T-helper 2 cell (primary cell): ENCODE measurements at places on chromosomes 5 and 9.

DNA sequence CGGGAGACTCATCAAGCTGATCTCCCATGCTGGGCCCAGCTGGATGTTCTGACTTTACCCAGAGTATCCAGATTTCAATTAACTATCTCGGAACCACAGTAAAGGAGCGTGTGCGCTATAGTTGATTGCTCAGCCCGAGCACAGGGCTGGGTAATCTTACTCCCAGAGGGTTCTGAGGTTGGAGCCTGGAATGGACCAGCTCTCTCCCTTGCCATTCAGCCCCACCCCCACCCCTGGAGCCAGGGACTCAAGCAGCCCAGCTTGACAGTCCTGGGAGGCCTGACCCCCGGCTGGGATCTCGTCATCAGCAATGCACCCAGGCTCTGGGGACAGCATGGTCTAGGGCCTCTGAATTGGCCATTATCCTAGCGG lies 23.7 kb upstream of the PTGES start:
- DNase-seq, result no peak

DNA sequence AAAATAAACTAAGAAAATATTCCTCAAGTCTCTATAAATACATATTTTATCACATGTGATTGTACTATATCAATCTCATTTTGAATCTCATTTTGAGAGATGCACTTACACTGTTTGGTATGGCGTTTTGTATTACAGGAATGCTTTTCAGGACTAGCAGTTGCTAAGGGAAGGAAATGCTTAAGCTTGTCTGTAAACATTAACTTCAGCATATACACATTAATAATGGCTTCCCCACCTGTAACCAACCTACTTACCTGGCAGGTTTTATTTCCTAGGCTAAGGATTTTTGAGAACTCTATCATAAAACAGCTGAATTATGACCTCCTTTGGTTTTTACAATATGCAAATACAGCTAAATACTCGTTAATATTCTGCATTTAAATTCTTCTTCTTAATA lies 141.0 kb upstream of the GRHPR start:
- DNase-seq, result no peak

DNA sequence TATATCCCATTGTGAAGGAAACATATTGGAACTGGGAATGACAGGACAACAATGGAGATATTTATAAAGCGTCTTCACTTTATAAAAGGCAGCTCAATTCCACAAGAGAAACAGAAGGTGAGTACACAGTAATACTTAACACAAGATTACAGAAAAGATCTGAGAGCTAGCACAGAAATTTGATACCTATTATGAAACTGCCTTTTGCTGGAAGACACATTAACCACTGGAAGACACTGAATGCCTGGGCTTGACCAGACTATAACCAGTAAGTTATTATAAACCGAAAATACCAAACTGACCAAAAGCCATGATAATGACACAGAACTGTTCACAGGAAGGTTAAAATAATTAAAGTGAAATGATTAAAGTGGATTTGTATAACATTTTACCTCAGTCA lies 195.4 kb downstream of the NR2F1-AS1 start:
- DNase-seq, result no peak

GRCh38 chr9:120477534-120478001 lies 102.4 kb downstream of the CDK5RAP2 start:
- no peak for DNase-seq

DNA sequence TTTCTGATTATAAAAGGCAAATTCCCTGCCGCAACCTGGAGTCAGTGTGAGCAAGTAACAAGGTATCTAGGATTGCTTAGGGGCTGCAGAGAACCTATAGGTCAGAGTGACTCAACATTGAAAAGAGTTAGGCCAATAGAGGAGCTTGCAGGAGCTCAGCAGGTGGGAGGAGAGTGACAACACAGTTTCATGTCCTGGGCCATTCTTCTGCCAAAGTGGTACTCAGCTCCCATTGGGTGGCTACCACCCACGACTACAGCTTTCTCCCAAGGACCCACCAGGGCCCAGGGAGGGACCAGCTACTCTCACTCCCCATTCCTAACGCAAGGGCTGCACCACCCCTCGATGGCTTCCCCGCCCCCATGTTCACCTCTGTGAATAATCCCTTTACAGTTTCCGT lies 86.7 kb upstream of the SPATA31C2 start:
- no peak for DNase-seq

GRCh38 chr5:65928322-65928752 lies 2.0 kb downstream of the ERBIN start:
- DNase-seq, result no peak

DNA sequence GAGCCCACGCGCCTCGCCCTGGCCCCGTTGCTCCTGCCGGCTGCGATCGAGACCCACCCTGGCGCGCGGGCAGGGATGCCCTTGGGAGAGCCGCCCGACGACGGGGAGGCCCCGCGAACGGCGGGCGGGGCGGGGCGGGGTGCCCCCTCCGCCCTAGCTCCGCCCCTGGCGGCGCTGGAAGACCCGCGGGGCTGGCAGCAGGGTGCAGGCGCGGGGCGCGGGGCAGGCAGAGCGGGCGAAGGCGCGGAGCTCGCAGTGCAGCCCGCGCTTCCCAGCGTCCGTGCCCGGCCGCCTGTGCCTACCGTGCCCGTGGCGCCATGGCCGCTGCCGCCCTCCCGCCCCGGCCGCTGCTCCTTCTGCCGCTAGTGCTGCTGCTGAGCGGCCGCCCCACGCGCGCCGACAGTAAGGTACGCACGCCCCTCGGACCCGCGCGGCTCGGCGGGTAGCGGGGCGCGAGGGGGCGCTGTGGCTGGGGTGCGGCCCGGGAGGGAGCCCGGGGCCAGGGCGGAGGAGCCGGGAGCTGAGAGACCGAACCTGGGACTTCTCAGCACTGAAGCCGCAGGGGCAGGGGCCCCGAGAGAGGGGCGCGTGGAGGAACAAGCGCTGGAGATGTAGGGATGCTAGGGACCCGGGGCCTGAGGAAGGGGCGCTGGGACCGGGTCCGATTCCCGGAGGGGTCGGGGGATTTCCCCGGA lies at the start of gene OLFML2A:
Gene OLFML2A, plus strand, starts transcription at position 180 of the 695 bp plus-strand sequence. Its CDS starts 138 bp downstream, at position 318.
- no peak for DNase-seq

DNA sequence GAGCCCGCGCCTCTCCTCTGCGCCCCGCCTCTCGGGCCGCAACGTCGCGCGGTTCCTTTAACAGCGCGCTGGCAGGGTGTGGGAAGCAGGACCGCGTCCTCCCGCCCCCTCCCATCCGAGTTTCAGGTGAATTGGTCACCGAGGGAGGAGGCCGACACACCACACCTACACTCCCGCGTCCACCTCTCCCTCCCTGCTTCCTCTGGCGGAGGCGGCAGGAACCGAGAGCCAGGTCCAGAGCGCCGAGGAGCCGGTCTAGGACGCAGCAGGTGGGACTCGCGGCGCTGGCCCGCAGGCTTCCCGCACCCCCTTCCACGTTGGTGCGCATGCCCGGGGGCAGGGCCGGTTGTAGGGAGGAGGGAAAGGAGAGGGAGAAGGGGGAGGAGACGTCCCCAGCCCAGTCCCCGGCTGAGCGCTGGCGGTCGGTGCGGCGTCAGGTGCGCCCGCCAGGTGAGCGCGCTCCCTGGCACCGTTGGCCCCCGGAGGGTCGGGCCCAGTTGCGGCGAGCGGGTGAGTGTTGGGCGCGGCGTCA lies at the start of gene OCLN:
Gene OCLN, plus strand, starts transcription at position 400 of the 532 bp plus-strand sequence. CDS start 11,455 bp downstream, outside the sequence.
- peak; percentile 5 for DNase-seq

DNA sequence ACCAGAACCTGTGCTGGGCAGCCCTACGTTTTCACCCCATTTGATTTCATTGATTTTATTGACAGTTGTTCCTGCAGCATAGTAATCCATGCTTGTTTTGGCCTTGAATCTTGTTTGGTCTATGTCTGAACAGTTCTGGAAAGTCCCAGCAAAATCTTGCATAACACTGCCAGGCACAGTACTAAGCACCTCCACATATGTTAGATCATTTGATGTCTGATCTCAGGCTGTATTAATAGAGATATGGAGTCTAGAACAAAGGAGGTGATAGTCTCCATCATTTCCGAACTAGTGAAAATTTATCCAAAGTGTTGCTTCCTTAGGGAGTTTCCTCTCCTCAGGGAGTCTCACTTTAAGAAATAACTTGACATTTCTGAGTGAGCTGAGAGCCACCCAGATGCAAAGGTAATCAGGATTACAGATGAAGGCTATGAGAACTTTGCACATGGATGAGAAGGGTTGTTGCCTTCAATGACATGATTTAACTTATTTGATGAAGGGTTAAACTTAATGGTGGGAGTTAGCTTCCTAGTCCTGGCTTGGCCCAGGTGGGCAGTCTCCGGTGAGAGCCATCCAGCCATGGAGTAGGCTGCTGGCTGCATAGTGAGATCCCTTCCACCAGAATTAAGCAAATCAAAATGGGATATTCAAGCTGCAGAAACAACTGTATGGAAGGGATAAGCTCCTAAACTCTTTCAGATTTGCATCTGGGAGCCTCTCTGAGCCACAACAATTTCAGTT lies 173.8 kb upstream of the MVB12B start:
- DNase-seq, result no peak

- DNase-seq, result no peak
These were observed 344.5 kb downstream of the PRR16 start for GRCh38 chr5:120808606-120809005.

DNA sequence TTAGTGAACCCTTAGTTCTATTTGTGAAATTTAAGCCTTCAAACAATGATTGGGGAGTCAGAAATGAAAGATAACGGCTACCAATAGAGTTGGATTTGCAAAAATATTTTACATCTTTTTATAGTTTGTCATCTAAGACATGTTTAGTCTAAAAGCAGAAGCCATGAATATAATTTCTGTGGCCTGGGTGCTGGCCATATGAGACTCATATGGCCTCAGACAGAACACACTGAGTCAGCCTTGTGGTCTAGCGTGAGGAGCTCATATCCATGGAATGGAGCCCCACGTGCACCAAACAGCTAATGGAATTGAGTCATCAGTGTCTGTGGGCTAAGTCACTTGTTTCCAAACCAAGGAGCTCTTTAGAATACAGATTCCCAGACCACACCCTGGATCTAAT lies 240.7 kb upstream of the NREP start:
- DNase-seq, result no peak

- no peak for DNase-seq
These were observed 380.8 kb upstream of the CD180 start for GRCh38 chr5:67577424-67577823.

DNA sequence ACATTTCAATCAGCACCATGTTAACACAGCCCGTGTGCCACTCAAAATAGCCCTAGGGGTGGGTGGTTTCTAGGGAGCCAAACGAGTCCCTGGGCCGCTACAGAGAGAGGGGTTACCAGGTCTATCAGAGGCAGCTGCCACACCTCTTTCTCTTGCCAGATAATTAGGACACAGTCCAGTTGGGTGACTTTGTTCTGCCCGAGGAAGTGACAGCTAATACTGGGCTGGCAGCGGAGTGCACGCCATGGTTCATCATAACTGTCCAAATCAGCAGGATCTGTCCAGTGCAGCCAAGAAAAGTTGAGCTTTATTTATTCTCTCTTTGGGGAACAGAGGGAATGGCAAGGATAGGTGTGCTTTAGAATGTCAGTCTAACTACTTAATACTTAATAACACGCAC lies 583.8 kb downstream of the BRINP1 start:
- no peak for DNase-seq

DNA sequence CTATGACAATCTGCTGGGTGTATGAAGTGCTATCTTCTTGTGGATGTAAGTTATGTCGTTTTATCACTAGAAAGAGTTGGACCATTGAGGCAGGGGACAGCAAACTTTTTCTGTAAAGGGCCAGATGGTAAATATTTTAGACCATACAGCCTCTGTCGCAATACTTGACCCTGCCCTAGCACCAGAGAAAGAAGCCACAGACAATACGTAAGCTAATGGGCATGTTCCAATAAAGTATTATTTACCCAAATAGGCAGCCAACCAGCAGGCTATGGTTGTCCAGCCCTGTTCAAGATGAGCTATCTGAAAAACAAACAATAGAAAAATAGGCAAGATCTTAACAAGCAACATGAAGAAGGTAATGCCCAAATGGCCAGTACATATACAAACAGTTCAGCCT lies 36.4 kb downstream of the MTX3 start:
- DNase-seq, result no peak

GRCh38 chr5:4017076-4017803 lies 421.6 kb downstream of the IRX1 start:
- no peak for DNase-seq

DNA sequence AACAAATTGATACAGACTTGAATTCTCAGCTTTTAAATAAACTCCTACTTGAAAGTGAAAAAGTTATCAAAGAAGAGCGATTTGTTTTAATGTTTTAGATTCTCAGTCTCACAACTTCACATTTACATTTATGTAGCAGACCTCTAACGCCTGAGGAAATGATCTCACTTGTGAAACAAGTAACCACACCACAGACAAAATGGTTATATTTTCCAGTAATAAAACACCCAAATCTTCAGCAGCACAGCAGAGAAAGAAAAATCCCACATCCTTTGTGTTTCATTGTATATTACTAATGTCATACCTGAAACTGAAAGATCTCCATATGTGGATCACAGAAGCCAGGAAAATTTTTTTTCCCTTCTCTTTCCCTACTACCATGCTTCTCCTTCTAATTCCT lies 29.8 kb upstream of the GZMA start:
- DNase-seq, result peak; percentile 38

GRCh38 chr9:135494791-135495559 lies 5.5 kb upstream of the MRPS2 start:
- DNase-seq, result no peak

- no peak for DNase-seq
These were observed 154.8 kb downstream of the SLIT3 start for GRCh38 chr5:169146158-169146557.

DNA sequence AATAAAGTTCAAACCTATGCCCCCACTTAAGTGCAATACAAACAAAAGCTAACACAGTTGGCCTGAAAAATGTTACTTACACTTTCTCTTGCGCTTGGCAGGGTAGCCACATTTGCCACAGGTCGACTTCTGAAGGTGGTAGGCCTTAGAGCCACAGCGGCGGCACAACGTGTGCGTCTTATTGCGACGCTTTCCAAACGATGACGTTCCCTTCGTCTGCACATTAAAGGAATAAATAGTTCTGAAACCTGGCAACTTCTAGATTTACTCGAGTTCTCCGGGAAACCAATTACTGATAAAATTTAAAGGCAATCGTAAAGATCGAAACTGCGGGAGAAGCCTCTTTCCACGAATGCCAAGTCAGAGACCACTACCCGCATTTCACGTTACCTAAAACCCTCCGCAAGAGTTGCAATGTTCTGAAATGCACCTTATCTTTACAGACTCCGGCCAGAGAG lies 602 bp downstream of the RPL37 start:
- DNase-seq, result no peak

DNA sequence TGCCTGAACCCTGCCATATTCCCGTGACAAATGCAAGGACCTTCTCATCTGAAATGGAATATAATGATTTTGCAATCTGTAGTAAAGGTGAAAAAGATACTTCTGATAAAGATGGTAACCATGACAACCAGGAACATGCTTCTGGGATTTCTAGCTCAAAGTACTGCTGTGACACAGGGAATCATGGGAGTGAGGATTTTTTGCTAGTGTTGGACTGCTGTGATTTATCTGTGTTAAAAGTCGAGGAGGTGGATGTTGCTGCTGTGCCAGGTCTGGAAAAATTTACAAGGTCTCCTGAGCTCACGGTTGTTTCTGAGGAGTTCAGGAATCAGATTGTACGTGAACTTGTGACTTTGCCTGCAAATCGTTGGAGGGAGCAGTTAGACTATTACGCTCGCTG lies 33.5 kb downstream of the AOPEP start:
- no peak for DNase-seq

- DNase-seq, result no peak
These were observed 85.7 kb downstream of the ALDH7A1 start for GRCh38 chr5:126509339-126509738.
